NCI-H2029 (cell line): ENCODE measurements at places on chromosomes 16 and 17.

DNA sequence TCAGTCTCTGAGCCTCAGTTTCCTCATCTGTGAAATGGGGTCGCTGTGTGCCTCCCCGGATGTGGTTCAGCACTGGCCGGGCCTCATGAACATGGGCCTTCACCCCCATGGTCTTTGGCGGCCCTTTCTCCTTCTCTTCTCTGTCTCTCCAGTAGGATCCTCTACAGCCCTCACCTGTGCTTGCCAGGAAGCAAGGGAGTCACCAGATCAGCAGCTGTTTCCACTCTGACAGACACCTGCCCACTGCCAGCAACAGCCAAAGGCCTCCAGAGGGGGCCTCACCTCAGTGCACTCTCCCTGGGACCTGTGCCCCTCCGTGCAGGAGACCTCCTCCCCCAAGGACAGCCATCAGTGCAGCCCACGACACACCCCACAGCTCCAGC, 89.4 kb downstream of the C16orf78 start:
- DNase-seq, result no peak

DNA sequence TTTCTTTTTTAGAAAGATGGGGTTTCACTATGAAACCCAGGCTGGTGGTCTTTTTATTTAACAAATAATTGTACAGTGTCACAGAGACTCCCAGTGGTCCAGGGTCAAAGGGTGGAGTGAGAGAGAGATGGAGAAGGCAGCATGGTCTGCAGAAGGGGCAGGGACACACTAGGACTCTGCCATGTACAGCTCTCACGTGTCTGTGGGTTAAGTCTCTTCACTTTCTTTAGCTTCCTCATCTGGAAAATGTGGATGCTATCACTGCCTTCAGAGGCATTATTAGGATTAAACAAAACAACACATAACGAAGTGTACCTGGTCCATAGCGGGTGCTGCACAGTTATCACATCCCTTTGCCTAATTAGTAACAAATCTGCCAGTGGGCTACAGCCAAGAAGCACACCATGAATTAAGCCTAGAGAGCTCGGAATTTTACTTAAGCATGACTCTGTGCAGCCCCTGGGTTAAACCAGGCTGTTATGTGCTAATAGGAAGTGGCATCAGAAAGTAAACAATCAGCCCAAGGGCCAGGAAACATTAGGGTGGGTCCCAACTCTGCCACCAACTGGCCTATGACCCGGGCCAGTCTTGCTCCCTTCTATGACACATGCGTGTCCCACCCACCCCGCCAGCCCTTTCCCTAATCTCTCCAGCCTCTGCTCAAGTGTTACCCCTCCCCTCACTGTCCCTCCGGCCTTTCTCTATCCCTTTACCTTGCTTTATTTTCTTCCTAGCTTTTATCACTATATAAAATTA, 13.9 kb downstream of the TOP3A start:
- no peak for DNase-seq

DNA sequence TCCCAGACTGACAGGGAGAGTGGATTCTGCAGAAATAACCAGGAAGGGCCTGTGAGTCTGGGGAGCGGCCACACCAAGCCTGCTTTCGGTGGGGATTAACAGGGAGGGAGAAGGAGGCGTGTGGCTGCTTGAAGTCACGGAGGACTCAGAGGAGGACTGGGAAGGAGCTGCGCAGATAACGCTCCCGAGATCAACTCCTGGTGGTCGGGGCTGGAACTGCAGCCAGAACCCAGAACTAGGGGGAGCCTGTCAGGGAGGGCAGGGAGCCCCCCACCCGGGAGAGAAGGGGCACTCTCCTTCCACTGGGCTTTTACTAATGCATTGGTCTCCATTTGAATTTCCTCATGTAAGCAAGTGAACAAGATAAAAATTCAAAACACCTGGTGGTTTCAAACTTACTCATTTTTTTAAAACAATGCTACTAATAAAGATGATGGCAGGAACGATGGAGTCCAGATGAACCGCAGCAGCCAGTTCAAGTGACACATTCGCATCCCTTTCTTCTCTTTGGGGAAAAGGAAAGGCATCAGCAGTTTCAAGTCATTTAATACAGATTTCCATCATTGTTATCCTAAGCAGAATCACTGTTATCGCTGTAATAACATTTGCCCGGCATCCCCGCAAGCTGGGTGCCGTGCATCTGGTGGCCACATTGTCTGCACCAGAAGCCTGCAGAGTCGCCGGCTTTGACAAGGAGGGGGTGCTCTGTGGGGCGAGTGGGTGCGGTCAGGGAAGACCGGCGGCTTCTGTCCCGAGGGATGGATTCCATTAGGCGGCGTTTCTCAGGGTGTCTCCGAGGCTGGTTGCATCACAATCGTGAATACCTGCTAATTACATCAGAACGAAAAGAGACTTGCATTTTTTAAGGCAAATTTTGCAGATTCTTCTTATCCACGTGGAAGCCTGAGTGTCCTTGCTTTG, 183.0 kb downstream of the FOXL1 start:
- no peak for DNase-seq

DNA sequence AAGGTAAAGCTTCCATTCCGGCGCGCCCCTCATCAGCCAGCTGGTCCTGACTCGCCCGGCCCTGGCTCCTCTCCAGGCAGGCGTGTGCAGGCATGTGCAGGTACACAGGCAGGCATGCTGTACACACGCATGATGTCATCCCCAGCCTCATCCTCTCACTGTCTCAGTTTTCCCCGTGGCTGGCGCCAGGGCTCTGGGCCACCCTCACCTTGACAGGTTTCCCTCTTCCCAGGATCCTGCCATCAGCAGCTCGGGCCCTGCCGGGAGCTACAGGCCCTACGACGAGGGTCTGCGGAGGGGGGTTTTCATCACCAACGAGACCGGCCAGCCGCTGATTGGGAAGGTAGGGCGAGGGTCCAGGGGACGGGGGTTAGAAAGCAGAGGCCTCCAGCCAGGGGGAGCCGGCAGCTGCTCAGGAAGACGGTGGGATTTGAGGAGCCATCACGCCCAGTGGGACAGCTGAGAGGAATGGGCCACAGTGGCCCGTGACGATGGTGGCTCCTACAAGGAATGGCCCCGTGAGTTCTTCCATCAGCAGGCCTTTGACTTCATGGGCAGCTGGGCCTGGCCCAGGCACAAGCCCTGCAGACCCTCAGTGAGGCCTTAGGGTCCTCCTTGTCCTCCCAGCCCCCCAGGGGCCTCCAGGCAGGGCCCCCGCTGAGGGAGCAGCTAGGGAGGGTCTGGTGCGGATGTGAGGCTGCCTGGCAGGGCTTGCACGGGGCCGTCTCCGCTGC, 8.5 kb downstream of the GAA start:
- no peak for DNase-seq

GRCh38 chr16:65510850-65511249, 389.0 kb upstream of the CDH11 start:
- DNase-seq, result no peak

DNA sequence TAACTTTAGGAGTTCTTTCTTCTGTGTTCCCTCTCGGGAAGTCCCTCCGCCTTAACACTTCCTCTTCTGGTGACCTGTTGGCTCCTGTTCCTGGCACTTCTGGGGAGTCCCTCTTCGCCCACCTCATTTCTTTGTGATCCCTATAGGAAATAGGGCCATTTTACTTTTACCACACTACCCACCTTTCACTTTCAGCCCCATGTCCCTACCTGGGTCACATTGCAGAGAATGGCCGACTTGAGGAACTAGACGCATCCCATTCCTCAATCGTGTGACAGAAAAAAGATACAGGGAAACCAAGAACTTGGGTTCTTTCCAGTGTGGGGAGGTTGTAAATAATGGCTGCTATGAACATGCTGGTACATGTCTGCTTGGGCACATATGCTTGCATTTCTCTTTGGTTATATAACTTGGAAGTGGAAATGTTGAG, 6.6 kb downstream of the IL21R start:
- DNase-seq, result no peak

DNA sequence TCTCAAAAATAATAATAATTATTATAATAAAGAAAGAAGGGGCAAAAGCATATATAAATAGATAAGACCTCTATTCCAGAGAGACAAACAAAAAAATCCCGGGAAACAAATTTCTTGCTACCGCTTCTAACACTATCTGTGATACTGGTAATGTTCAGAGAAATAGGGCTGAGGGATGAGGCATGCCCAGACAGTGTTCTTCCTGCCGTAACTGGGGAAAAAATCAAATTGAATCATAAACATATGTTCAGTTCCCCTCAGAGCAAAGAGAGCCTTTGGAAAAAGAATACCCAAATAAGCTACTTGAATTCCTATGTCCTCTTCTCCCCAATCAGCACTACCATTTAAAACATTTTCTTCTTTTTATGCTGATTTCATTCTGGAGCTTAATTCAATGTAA, 688.0 kb downstream of the KCNJ2 start:
- DNase-seq, result no peak

GRCh38 chr16:76389126-76389525, 111.9 kb downstream of the CNTNAP4 start:
- no peak for DNase-seq

DNA sequence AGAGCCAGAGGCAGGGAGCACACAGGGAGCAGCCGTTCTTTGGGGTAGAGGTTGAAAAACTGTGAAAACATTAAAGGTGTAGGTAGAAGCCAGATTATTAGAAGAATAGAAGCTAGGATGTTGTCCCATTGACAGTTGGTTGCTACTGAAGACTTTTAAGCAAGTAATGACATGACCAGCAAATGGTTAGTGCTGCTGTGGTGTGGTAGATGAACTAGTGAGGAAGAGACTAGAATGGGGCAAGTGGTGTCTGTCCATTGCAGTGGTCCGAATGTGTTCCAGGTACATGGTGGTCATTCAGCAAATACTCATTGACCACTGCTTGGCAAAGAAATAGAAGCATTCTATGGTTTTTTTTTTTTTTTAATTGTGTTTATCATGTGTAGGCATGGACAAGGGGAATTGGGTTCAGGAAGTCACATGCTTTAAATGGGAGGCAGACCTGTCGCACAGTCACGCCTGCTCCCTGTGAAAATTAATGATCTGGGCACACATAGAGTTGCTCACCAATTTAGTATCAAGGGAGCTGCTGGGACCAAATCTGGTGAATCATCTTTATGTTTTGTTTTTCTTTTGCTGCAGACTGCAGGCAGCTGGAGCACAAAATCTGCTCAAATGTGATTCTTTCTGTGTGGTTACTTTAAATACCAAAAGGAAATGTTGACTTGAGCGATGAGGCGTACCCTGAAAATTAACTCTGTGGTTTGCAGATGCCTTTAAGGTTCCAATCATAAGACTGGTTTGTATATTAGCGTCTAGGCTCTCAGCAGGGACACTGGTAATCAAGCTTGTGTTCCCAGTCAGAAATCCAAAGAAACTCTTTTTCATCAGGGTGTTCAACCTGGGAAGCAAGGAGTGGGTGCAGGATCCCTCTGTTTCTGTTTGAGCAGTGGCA, 30.7 kb downstream of the YPEL2 start:
- no peak for DNase-seq

DNA sequence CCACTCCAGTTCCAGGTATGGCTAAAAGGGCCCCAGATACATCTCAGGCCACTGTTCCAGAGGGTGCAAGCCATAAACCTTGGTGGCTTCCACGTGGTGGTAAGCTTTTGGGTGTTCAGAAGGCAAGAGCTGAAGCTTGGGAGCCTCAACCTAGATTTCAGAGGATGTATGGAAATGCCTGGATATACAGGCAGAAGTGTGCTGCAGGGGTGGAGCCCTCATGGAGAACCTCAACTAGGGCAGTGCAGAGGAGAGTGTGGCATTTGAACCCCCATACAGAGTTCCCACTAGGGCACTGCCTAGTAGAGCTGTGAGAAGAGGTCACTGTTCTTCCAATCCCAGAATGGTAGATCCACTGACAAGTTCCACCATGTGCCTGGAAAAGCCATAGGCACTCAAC, 267.3 kb downstream of the SLC39A11 start:
- no peak for DNase-seq

DNA sequence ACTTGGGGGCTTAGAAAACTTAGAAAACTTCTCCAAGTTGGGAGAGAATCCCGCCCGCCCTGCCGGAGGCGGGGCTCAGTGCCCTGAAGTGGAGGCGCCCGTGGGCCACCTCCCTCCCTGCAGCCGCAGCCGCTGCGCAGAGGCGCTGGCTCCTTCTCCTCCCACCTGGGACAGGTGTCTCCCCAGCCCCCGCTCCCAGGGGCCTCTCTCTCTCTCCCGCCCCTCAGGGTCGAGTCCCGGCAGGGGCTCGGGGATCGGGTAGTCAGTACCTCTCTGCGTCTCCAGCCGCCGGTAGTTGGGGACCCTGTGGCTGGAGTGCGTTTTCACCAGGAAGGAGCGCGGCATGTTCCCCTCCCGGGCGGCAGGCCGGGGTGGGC, 257 bp downstream of the SNAI3 start:
- peak; percentile 35 for DNase-seq

- DNase-seq, result no peak
Measured at GRCh38 chr16:89827383-89828198, 684 bp upstream of the SPIRE2 start.

DNA sequence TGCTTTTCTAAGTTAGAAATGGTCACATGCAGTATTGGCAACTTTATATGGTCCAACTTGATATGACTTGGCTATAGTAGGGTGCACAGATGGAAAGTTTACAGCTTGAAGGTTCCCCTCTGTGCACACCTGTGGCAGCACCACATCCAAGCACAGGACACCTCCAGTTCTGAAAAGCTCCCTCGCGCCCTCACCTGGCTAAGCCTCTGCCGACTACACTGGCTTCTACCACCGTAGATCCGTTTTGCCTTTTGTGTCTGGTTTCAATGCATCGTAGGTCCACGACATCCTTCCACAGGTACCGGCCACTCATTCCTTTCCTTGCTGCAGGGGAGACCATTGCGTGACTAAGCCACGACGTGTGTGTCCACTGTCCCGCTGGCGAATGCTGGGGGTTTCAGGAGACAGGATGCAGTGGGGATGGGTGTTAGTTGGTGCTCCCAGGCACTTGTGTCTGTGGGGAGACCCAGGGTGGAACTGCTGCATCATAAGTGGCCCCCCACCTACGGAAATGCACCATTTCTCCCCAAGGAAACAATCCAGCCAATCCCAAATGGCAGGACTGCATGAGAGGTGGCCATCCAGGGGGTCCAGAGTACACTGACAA, 4.9 kb upstream of the RASD1 start:
- no peak for DNase-seq
